ENCODE measurements at places on chromosomes 7 and 10.

- peaks cover 1% of the 10 kb centered on the region for H3K36me3 ChIP-seq
- no peak overlapping the region for H3K4me3 ChIP-seq
- H3K27ac ChIP-seq, result no peak overlapping the region
- peaks cover 2% of the 10 kb centered on the region for H3K4me1 ChIP-seq
These were observed 24.5 kb downstream of the TMEM209 start for GRCh38 chr7:130180571-130181262.

DNA sequence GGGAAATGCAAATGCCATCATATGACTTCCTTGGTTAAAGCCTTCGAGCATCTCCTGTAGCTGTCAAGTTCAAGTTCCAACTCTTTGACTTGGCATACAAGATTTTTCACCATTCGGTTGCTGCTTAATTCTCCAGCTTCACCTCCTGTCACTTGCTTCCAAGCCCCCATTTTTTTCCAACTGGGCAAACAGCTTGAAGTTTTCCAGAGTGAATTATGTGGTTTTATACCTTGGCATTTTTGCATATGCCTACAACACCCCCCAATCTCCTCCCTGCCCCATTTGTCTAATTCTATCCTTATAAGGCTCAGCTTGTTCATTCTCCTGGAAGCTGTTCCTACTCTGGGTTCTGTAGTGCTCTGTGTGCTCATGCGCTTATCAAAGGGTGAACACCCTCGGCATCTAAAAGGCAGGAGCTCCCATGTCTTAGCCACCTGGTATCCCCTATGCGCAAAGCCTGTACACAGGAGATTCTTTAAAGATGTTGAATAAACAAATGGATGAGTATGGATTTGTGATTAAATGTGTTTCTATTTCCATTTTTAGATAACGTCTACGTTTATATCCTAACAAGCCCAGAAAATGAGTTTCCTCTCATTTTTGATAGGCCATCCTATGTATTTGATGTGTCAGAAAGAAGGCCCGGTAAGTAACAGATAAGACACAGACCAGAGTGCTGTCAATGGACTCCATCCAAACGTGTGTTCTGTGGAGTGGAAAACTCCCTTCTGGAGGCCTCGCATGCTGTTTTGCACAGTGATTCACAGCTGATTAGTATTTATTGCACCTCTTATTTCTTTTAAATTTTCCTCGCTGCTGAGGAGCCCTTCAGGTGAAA, 52.5 kb downstream of the CDHR3 start:
- H3K27ac ChIP-seq, result no peak overlapping the region
- no peak overlapping the region for H3K4me3 ChIP-seq
- no peaks in the 10 kb centered on the region for H3K4me1 ChIP-seq
- H3K36me3 ChIP-seq, result no peaks in the 10 kb centered on the region
- no peak for DNase-seq
- H3K27me3 ChIP-seq, result peaks cover 21% of the 10 kb centered on the region

- H3K36me3 ChIP-seq, result no peaks in the 10 kb centered on the region
- no peak overlapping the region for H3K4me3 ChIP-seq
- DNase-seq, result no peak
- H3K27ac ChIP-seq, result no peak overlapping the region
These were observed 13.6 kb upstream of the VIPR2 start for GRCh38 chr7:159158125-159158887.

- H3K27me3 ChIP-seq, result no peaks in the 10 kb centered on the region
- no peaks in the 10 kb centered on the region for H3K36me3 ChIP-seq
- H3K27ac ChIP-seq, result no peak overlapping the region
- no peak for DNase-seq
- H3K4me3 ChIP-seq, result no peak overlapping the region
These were observed 100.0 kb upstream of the AGK start for GRCh38 chr7:141451232-141451631.

GRCh38 chr7:67251986-67252558, 255.4 kb downstream of the TYW1 start:
- no peaks in the 10 kb centered on the region for H3K36me3 ChIP-seq
- H3K4me3 ChIP-seq, result no peak overlapping the region
- H3K4me1 ChIP-seq, result no peaks in the 10 kb centered on the region
- H3K27ac ChIP-seq, result no peak overlapping the region
